ENCODE measurements at places on chromosomes 16 and 17. TPM values are rescaled to one million over a fixed set of nuclear protein-coding genes. Genes with fewer than 3 reads are reported as not detected.

The DYNLRB2 gene
- not detected for total RNA-seq

The RAD51D gene
- 9.7 TPM for total RNA-seq

The FOXO3B gene
- total RNA-seq, result 6.2 TPM

The KRTAP1-1 gene
- not detected for total RNA-seq

The CYGB gene
- 1.1 TPM for total RNA-seq

The TBC1D3B gene
- 13.8 TPM for total RNA-seq

The CYBC1 gene
- 77.9 TPM for total RNA-seq

The KIF2B gene
- total RNA-seq, result not detected

The HOXB8 gene
- total RNA-seq, result 0.70 TPM

The SDR42E1 gene
- 10.5 TPM for total RNA-seq

The CEMP1 gene
- total RNA-seq, result 0.94 TPM

The PIPOX gene
- 2.8 TPM for total RNA-seq

The LGALS3BP gene
- total RNA-seq, result 507 TPM

The CASKIN2 gene
- total RNA-seq, result 25.4 TPM

The CBX1 gene
- total RNA-seq, result 93.9 TPM

The EME1 gene
- 18.2 TPM for total RNA-seq

The SRP68 gene
- total RNA-seq, result 69.7 TPM

The FBXW10 gene
- total RNA-seq, result 5.3 TPM

The CDH13 gene
- total RNA-seq, result not detected

The CA4 gene
- not detected for total RNA-seq

The HASPIN gene
- total RNA-seq, result 26.8 TPM

The KRTAP4-1 gene
- total RNA-seq, result not detected

The GPR139 gene
- total RNA-seq, result not detected
